ENCODE measurements at places on chromosomes 13 and 19.

DNA sequence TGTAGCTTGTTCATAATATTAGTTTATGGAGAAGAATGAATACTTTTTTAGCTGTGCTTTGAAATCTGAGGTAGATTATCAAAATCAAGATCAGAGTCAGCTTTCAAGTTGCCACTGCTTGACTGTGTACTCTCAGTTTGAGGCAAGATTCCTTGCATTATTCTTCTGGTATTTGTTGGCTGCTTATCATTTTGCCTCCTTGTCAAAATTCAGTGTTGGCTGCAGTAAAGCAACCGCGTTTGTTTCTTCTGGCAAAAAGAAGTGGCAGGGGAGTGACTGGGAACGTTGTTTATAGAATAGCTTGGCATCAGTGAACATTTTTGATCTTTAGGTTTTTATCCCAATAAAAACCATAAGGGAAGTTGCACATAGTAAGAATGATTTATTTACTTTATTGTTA lies 419.3 kb upstream of the GPC6 start:
- DNase-seq = no peak

DNA sequence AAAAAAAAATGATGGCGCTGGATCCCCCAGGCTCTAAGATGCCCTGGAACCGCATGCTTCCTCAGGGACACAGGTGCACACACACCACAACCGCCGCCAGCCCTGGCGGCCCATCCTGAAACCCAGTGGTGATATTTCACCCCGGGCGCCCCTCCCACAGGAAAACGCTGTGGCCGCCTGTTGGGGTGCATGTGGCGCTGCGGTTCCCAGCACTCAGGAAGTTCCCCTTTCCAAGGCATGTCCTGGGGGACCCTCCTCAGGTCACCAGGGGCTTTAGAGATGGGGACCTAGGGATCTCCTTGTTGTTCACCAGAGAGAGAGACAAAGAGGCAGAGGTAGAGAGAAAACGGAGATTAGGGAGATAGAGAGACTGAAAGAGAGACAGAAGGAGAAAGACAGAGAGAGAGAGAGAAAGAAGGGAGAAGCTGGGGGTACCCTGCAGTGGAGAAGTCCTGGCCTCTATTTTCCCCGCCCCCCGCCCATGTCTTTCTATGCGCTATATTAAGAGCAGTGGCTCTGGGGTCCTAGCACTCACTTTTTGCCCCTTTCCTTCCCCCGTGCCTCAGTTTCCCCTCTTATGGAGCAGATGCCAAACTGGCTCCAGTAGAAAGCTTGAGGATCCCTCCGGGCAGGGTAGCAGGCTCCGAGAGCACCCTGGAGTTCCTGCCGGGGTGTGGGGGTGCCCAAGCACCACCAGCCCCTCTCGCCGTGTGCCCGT lies 2.3 kb downstream of the ADGRE2 start:
- peak; percentile 59 for DNase-seq

GRCh38 chr13:21427741-21428140 lies 31.4 kb downstream of the ZDHHC20 start:
- DNase-seq = no peak

GRCh38 chr13:113413178-113413897 lies 40.0 kb downstream of the ADPRHL1 start:
- no peak for DNase-seq

DNA sequence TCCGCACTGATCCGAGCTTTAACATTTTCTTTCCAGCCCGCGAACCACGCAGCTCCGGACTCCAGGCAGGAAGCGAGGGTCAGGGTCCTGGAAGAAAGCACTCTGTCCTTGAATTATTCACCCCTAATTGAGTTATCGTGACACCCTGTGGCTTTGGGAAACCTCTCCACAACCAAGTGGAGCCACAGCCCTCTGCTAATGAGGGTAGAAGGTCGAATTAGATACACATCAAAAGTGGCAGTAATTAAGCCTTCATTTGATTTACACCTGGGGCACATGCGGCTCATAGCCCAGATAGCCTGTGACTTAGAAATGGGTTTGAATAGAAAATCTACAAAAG lies 15.9 kb upstream of the RNF17 start:
- DNase-seq = no peak

All from suppressor macrophage treated with lipopolysaccharide for 4 hours (primary cell).